ENCODE measurements at places on chromosomes 12 and 14. TPM values are rescaled to one million over a fixed set of nuclear protein-coding genes. Genes with fewer than 3 reads are reported as not detected.

POTEM gene
- total RNA-seq, result not detected

IRF2BPL gene
- 65.9 TPM for total RNA-seq

CAPZA3 gene
- total RNA-seq, result not detected

MIPOL1 gene
- 45.7 TPM for total RNA-seq

DIABLO gene
- total RNA-seq, result 66.1 TPM

TGM1 gene
- 6.2 TPM for total RNA-seq

IAPP gene
- total RNA-seq, result not detected

PLEKHD1 gene
- 2.0 TPM for total RNA-seq

PUS7L gene
- 35.8 TPM for total RNA-seq

BRMS1L gene
- 31.1 TPM for total RNA-seq

LALBA gene
- total RNA-seq, result not detected

GXYLT1 gene
- 31.5 TPM for total RNA-seq

VWF gene
- 73.5 TPM for total RNA-seq

NUBPL gene
- 33.0 TPM for total RNA-seq

RIMKLB gene
- 132 TPM for total RNA-seq

ATN1 gene
- 50.9 TPM for total RNA-seq

ZNF385A gene
- 105 TPM for total RNA-seq

All from camera-type eye (tissue), 1 donor.